ENCODE measurements at places on chromosomes 2 and 18.

- no peak for DNase-seq
Observed at GRCh38 chr2:96596596-96596995, 41.5 kb downstream of the KANSL3 start.

DNA sequence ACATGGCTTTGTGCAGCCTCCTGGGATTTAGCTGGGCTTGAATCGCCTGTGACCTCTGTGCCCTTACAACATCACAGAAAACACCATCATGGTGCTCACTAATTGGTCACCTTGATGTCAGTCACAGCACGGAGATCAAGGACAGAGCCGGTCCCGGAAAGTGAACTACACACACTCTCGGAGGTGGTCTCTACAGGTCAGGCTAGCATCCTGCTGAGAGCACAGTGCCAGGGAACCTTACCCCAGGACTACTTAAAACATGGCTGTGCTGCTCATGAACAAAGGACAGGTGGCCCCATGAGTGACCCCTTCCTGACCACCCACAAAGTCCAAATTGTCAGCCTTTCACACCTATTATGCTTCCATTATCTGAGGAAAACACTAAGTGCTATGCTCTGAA is 1782.1 kb upstream of the CELF4 start:
- DNase-seq, result no peak

DNA sequence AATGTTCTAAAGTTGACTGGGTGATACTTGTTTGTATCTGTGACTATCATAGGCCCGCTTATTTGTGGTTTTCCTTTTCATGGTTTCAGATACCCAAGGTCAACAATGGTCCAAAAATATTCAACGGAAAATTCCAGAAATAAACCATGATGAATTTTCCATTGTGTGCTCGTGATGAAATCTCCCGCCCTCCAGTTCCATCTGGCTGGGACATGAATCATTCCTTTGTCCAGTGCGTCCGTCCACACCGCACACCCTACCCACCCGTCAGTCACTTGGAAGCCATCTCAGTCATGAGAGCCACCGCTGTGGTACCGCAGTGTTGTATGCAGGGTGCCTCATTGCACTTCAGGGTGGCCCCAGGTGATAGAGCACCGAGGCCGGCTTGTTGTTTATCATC is 268.2 kb upstream of the PXDN start:
- no peak for DNase-seq

DNA sequence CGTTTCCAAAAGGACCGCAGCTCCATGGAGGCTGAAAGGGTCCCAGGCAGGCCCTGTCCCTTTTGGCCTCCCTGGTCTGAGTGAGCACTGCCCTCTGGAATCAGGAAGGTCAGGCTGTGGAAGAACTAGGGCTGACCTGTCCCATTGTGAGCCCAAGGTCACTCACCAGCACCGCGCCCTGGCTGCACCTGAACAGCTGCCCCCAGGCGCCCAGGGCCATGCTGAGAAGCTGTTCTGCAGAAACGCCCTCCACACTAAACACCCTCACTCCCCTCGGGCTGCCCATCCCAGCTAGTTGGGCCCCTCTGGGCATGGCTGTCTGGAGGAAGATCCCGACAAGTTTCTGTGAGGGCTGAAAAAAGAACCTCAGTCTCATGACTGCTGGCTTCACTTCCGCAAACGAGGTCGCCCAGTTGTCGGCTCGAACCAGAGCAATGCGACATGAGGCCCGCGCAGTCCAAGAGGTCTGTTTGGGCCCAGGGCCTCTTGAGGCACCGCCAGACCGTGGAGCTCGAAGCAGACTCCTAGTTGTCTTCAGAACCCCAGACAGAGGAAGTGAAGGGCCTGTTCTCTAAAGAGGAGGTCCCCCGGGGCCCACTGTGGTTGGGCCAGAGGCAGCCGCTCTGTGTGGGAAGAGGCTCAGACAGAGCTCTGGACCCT is 64.4 kb downstream of the INPP5D start:
- DNase-seq, result no peak

All from activated naive CD4-positive, alpha-beta T cell treated with anti-CD3 and anti-CD28 coated beads, Interleukin-2, amount 50 U/mL, for 16 hours (primary cell).